ENCODE measurements at places on chromosomes 4 and X.

DNA sequence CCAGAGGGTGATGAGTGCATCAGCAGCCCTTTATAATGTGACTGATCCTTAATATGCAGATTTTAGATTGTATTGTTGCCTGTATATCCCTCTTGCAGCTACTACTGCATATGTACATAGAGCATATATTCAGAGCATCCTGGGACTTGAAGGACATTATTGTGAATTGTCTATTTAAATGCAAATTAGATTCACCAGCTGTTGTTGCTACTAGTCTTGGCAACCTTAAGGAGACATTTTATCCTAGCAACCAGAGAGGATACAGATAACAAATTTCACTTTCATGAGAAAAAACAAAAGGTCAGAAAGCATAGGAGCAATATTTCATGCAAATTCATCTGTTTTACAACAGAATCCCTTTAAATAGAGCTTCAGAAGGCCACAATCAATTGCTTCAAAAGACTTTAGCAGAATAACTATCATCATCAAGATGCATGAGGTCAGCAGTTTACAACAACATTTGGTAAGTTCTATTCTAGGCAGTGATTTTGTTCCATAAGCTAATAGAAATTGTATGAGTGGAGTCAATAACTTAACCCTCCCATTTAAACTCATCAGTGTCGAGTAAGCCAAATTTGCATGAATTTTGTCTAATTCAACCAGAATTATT, 148.6 kb downstream of the GC start:
- DNase-seq, result no peak

DNA sequence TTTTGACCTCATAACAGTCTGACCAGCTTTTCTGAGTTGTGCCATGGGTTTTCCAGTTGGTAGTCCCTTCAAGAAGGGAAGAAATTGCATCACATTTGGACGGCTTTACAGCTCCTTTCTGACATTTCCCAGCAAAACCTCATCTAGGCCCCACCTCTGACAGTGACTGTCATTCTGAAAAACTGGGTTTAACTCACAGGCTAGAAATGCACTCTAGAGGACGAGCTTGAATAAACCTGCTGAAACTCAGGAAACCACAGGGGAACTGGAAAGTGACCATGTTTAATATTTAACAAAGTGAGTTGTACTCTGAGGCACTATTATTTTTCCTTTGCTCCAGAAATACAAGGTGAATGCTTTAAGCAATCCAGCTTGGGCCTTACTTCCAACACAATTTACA, 434.3 kb upstream of the RASGEF1B start:
- DNase-seq, result no peak

GRCh38 chr4:1732911-1733310, 11.6 kb downstream of the TACC3 start:
- no peak for DNase-seq

GRCh38 chr4:181853881-181854511, 389.2 kb upstream of the TENM3 start:
- DNase-seq, result no peak
